ENCODE measurements at places on chromosomes 1 and 21. TPM values are rescaled to one million over a fixed set of nuclear protein-coding genes. Genes with fewer than 3 reads are reported as not detected.

- H3K27me3 ChIP-seq: no peaks in the 10 kb centered on the region
- peaks cover 29% of the 10 kb centered on the region for H3K4me1 ChIP-seq
- no peaks in the 10 kb centered on the region for H3K36me3 ChIP-seq
- no peak for DNase-seq
These were observed 3.9 kb downstream of the CLDN19 start for GRCh38 chr1:42736152-42736551.

Gene SELL
- total RNA-seq: not detected

DNA sequence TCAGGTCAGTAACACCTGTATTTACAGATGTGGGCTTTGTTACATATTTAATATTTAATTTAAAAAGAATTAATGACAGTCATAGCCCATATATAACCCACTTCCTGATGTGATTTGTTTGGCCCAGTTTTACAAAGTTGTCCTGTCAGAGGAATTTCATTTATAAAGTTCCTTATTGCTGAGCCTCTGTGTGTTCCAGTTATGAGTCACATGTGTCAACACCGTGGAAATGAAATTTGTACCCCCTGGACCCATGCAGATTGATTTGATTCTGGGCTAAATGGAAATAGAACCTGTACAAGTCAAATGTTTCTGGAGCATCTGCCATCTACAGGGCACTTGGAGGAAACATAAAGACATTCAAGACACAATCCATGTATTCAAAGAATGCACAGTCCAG, 149.2 kb downstream of the CACNA1E start:
- H3K4me1 ChIP-seq: no peaks in the 10 kb centered on the region
- H3K27ac ChIP-seq: no peak overlapping the region
- H3K27me3 ChIP-seq: no peaks in the 10 kb centered on the region

DNA sequence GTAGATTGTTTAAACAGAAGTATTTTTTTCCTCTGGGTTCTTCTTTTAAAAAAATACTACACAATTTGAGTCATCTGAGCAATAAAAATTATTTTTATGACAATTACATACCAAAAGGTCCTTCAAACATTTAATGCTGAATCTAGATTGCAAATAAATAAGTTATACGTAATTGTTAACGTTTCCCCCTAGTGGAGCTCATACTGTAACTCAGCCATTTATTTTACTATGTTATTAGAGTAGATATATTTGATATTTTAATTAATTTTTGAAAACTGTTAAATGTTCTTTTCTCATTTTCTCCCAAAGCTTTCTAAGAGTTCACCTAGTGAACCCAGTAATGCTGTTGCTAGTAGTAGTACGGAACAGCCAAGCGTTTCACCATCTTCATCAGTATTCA, 33.5 kb downstream of the ZMYM1 start:
- H3K4me3 ChIP-seq: no peak overlapping the region
- no peak overlapping the region for H3K27ac ChIP-seq
- no peak for DNase-seq
- H3K36me3 ChIP-seq: peaks cover 21% of the 10 kb centered on the region

- peaks cover 27% of the 10 kb centered on the region for H3K4me1 ChIP-seq
- peak overlapping the region; percentile 64 for H3K4me3 ChIP-seq
- peak overlapping the region; percentile 56 for H3K27ac ChIP-seq
- no peaks in the 10 kb centered on the region for H3K27me3 ChIP-seq
These were observed 539 bp downstream of the CGN start for GRCh38 chr1:151511636-151512215.

DNA sequence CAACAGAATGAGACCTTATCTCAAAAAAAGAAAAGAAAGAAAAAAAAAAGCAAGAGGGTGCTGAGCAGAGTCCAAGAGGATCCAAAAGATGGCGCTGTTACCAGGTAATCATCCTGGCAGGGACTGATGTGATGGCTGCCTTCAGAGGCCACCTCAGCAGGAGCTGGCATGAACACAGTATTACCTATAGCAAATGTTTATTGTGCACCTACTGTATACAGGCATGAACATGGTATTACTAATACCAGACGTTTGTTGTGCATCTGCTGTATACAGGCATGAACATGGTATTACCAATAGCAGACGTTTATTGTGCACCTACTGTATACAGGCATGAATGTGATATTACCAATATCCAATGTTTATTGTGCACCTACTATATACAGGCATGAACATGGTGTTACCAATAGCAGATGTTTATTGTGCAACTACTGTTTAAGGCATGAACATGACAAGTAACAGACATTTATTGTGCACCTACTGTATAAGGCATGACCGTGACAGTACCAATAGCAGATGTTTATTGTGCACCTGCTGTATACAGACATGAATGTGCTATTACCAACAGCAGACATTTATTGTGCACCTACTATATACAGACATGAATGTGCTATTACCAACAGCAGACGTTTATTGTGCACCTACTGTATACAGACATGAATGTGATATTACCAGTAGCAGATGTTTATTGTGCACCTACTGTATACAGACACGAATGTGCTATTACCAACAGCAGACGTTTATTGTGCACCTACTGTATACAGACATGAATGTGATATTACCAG, 115.1 kb upstream of the TMEM51 start:
- no peak overlapping the region for H3K27ac ChIP-seq
- DNase-seq: no peak
- no peaks in the 10 kb centered on the region for H3K4me1 ChIP-seq
- peaks cover 5% of the 10 kb centered on the region for H3K36me3 ChIP-seq
- H3K27me3 ChIP-seq: no peaks in the 10 kb centered on the region
- H3K4me3 ChIP-seq: no peak overlapping the region

DNA sequence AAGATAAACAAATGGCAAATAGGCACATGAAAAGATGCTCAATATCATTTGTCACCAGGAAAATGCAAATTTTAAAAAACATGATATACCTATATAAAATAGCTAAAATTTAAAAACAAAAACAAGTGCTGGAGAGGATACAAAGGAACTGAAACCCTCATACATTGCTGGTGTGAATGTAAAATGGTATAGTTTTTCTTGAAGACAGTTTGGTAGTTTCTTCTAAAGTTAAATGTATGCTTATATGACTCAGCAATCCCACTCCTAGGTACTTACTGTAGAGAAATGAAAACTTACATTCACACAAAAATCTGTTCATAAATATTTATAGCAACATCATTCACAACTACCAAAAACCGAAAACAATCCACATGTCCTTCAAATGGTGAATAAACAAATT, 11.2 kb downstream of the TAF12 start:
- no peaks in the 10 kb centered on the region for H3K36me3 ChIP-seq

DNA sequence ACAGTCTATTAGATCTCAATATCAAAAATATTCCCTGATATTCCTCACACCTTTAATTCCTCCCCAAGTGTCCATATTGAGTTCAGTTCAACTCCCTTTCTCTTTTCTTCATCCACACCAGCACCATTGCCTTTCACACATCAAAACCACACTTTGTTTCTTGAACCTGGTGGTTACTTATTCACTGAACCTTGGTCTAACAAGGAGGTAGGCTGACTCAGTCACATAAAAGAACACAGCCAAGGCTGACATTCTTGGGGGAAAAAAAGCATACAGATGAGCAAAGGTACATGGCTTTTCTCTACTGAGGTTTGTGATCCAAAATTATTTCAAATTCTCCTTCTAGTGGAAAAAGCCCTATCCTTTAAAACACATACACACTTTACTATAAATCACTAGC, 131.7 kb upstream of the USH2A start:
- H3K27me3 ChIP-seq: no peaks in the 10 kb centered on the region
- H3K36me3 ChIP-seq: no peaks in the 10 kb centered on the region
- no peak overlapping the region for H3K27ac ChIP-seq

DNA sequence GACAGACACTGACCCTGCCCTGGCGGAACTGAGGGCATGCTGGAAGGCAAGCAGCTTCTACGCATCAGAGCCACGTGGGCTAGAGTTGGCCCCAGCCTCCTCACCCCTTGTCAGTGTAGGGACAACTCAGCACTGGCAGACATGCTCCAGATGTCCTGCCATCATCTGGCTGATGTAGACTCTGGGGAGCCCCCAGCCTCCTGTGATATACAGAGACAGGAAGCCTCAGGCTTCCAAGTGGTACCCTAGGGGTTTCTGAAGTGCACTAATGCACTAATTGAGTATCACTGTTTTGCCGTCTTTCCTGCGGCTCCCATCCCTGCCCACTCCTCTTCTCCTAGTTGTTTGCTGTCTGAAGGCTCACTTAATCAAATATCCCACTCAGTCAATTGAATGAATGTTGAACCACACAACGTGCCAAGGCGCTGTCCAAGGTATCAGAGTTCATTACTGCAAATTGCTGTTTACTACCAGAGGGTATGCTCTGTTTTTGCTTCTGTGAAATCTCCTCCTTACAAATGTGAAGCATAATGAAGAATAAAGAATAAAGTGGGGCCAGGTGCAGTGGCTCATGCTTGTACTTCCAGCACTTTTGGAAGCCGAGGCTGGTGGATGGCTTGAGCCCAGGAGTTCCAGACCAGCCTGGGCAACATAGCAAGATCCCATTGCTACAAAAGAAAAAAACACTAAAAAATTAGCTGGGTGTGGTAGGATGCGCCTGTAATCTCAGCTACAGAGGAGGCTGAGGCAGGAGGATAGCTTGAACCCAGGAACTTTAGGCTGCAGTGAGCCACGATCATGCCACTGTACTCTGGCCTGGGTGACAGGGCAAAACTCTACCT, 76.4 kb upstream of the ZBTB18 start:
- H3K36me3 ChIP-seq: no peaks in the 10 kb centered on the region
- no peaks in the 10 kb centered on the region for H3K4me1 ChIP-seq
- H3K27me3 ChIP-seq: no peaks in the 10 kb centered on the region
- H3K27ac ChIP-seq: no peak overlapping the region
- H3K4me3 ChIP-seq: no peak overlapping the region

DNA sequence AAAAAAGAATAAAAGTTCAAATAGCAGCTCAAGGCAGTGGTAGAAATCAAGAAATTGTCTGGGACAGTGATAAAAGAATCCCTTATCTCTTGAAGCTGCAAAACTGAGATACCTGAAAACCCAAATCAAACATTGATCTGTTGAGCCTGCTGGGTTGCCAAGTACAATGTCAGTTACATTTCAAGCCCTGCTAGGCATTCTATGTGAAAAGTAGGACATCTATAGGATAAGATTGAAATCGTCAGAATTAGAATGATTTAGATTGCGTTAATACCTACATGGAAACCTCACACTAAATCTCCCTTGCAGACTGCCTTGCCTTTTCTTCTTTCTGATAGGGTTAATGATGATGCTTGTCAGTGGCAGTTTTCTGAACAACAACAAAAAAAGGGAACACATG, 1684.4 kb upstream of the B3GALT2 start:
- DNase-seq: no peak
- H3K4me1 ChIP-seq: no peaks in the 10 kb centered on the region
- H3K27ac ChIP-seq: no peak overlapping the region
- no peak overlapping the region for H3K4me3 ChIP-seq
- H3K36me3 ChIP-seq: no peaks in the 10 kb centered on the region

- DNase-seq: no peak
- H3K27me3 ChIP-seq: no peaks in the 10 kb centered on the region
- no peak overlapping the region for H3K27ac ChIP-seq
- H3K4me1 ChIP-seq: no peaks in the 10 kb centered on the region
These were observed 33.3 kb downstream of the PCNT start for GRCh38 chr21:46357335-46357604.

DNA sequence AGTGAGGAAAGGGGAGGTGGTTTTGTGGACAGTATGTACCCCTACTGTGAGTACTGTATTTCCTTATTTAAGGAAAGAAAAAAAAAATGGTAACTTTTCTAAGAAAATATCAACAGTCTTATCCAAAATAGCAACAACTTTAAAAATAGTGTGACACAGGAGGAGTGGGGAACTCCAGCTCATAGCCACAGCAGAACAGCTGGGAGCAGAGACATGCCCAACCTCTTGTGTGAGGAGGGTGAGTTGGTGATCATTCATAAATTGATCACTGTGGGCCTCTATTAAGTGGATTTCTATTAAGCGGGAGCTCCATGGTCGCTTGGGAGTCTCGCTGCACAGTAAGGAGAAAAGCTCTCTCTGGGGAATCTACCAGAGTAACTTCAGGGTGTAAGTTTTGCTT, 158.8 kb upstream of the DUSP10 start:
- no peaks in the 10 kb centered on the region for H3K4me1 ChIP-seq
- H3K27ac ChIP-seq: no peak overlapping the region
- no peak overlapping the region for H3K4me3 ChIP-seq
- H3K36me3 ChIP-seq: no peaks in the 10 kb centered on the region
- no peak for DNase-seq

- no peak overlapping the region for H3K4me3 ChIP-seq
- DNase-seq: no peak
- H3K4me1 ChIP-seq: no peaks in the 10 kb centered on the region
These were observed 13.2 kb upstream of the PLXNA2 start for GRCh38 chr1:208257351-208257750.

- H3K4me1 ChIP-seq: no peaks in the 10 kb centered on the region
- no peak overlapping the region for H3K4me3 ChIP-seq
- no peaks in the 10 kb centered on the region for H3K36me3 ChIP-seq
- no peak for DNase-seq
- no peaks in the 10 kb centered on the region for H3K27me3 ChIP-seq
These were observed 6.0 kb upstream of the UBL4B start for GRCh38 chr1:110106013-110106941.

DNA sequence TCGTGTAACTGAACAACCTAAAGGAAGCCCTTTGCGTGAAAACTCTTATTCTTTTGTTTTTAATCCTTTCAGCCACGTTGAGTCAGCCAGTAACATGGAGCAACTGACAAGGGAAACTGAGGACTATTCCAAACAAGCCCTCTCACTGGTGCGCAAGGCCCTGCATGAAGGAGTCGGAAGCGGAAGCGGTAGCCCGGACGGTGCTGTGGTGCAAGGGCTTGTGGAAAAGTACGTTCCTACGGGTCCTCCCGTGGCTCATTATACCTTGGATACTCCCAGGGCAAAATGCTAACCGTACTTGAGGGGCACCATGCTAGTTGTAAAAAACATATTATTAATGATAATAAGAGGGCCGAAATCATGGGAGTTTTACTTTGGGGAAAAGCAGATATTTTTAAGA, 49.4 kb downstream of the LAMC2 start:
- no peak for DNase-seq
- H3K27me3 ChIP-seq: no peaks in the 10 kb centered on the region
- H3K27ac ChIP-seq: peak overlapping the region; percentile 87
- peaks cover 22% of the 10 kb centered on the region for H3K4me1 ChIP-seq
- no peaks in the 10 kb centered on the region for H3K36me3 ChIP-seq

Gene C1orf122
- total RNA-seq: 51.8 TPM

DNA sequence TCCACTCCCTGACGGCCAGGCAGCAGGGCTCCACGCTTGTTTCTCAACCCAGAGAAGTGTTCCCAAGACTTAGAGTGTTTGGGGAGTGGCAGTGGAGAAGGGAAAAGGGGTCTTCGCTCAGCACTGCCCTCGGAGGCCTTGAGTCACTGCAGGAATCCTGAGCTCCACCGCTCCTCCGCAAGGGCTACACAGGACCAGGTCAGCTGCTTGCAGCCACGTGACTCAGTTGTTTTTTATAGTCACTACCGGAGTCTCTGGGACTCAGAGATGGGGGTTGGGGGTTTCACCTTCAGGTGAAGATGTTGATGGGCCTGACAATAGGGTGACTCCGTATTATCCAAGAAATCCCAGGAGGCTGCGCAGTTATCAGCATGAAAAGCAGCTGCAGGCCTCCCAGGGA, 76.2 kb upstream of the TMEM51 start:
- H3K4me3 ChIP-seq: no peak overlapping the region
- DNase-seq: no peak
- H3K4me1 ChIP-seq: no peaks in the 10 kb centered on the region
- no peak overlapping the region for H3K27ac ChIP-seq
- H3K36me3 ChIP-seq: no peaks in the 10 kb centered on the region
